ENCODE measurements at places on chromosomes 1 and 21. TPM values are rescaled to one million over a fixed set of nuclear protein-coding genes. Genes with fewer than 3 reads are reported as not detected.

DNA sequence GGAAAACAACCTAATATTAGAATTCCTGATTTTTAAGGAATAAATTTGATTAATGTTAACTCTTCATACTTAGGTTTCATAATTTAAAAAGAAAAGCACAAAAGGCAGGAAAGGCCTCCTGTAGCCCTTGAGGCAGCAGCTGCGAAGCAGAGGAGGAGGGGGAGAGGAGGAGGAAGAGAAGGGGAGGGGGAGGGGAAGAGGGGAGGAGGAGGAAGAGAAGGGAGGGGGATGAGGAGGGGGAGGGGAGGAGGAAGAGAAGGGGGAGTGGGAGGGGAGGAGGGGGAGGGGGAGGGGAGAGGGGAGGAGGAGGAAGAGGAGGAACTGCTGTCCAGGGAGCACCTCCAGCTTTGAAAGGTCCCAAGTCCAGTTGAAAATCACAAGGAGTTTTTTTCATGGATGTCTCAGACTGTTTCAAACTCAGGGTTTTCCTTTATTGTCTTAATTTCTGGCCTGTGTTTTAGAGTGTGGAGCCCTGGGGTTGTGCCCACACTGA is 35.1 kb upstream of the DIP2A start:
- no peak overlapping the region for H3K27ac ChIP-seq
- H3K27me3 ChIP-seq = no peaks in the 10 kb centered on the region
- peaks cover 2% of the 10 kb centered on the region for H3K36me3 ChIP-seq
- H3K4me3 ChIP-seq = no peak overlapping the region
- H3K4me1 ChIP-seq = no peaks in the 10 kb centered on the region

- H3K27me3 ChIP-seq = no peaks in the 10 kb centered on the region
- no peak overlapping the region for H3K4me3 ChIP-seq
- H3K4me1 ChIP-seq = peaks cover 2% of the 10 kb centered on the region
- H3K36me3 ChIP-seq = no peaks in the 10 kb centered on the region
These were observed 81.5 kb downstream of the ABCA4 start for GRCh38 chr1:94039514-94039870.

DNA sequence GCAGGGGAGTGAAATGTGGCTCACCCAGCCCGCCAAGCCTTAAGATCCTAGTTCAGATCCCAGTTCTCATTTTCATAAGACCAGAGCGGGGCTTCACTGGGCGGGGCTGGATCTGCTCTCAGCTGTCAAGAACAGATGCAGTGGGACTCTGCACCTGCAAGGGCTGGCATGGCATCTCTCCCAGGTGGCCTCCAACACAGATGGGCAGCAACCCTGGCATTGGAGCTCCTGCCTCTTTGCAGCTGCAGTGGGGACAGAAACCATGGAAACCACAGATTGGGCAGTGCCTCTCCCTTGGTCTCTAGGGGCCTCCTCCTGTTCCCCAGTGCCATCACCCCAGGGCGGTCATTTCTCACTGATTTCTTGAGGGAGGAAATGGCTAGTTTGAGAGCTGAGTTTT is 267.7 kb downstream of the PRDM2 start:
- no peaks in the 10 kb centered on the region for H3K36me3 ChIP-seq
- no peak overlapping the region for H3K4me3 ChIP-seq
- no peak overlapping the region for H3K27ac ChIP-seq
- no peaks in the 10 kb centered on the region for H3K4me1 ChIP-seq
- H3K27me3 ChIP-seq = peaks cover 35% of the 10 kb centered on the region
- DNase-seq = no peak

GRCh38 chr1:101050869-101051268 is 25.3 kb upstream of the DPH5 start:
- no peaks in the 10 kb centered on the region for H3K36me3 ChIP-seq
- no peak overlapping the region for H3K4me3 ChIP-seq
- no peaks in the 10 kb centered on the region for H3K4me1 ChIP-seq
- no peak for DNase-seq
- no peaks in the 10 kb centered on the region for H3K27me3 ChIP-seq

PIGK gene
- 23.3 TPM for total RNA-seq

SLC1A7 gene
- not detected for total RNA-seq
